H9 (cell line): ENCODE measurements at places on chromosomes 4 and X.

GRCh38 chr4:53309321-53310040 lies 56.4 kb downstream of the SCFD2 start:
- H3K36me3 ChIP-seq = no peaks in the 10 kb centered on the region; the same call in 2 of the 3 replicates
- no peak for DNase-seq
- H3K4me3 ChIP-seq = no peak overlapping the region
- H3K4me1 ChIP-seq = no peaks in the 10 kb centered on the region
- H3K27ac ChIP-seq = no peak overlapping the region

- H3K4me3 ChIP-seq = no peak overlapping the region; the same call in 2 of the 3 replicates
- no peaks in the 10 kb centered on the region for H3K27me3 ChIP-seq
- peak; percentile 52 for DNase-seq
- peaks cover 6% of the 10 kb centered on the region; the same call in 1 of the 2 replicates for H3K4me1 ChIP-seq
These were observed 77.1 kb downstream of the RBM47 start for GRCh38 chr4:40552536-40552935.

DNA sequence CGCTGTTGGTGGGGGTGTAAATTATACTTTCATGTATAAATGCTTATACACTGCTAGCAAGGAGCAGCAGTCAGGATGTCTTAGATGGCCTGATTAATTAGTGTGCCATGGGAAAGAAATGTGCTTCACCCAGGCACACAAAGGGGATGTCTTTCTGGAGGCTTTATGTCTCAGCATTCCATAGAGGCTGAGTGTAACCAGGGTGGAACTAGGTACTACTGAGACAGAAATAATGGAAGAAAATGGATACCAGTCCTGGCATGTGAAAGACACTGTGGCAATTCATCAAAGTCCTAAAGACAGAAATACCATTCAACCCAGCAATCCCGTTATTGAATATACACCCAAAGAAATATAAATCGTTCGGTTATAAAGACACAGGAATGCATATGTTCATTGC lies 52.5 kb downstream of the PF4 start:
- no peak overlapping the region for H3K4me3 ChIP-seq
- H3K36me3 ChIP-seq = no peaks in the 10 kb centered on the region
- no peak for DNase-seq
- H3K27ac ChIP-seq = no peak overlapping the region
- H3K4me1 ChIP-seq = no peaks in the 10 kb centered on the region
- no peaks in the 10 kb centered on the region for H3K27me3 ChIP-seq

- no peak for DNase-seq
- H3K36me3 ChIP-seq = no peaks in the 10 kb centered on the region
- no peaks in the 10 kb centered on the region for H3K27me3 ChIP-seq
- no peak overlapping the region for H3K4me3 ChIP-seq
These were observed 169.9 kb downstream of the DCLK2 start for GRCh38 chr4:150248181-150248580.

- peak; percentile 68 for DNase-seq
- H3K27ac ChIP-seq = no peak overlapping the region
- H3K36me3 ChIP-seq = peaks cover 2% of the 10 kb centered on the region; the same call in 1 of the 2 replicates
These were observed 5.9 kb downstream of the ODAPH start for GRCh38 chr4:75561789-75562188.

- H3K27ac ChIP-seq = no peak overlapping the region
- no peaks in the 10 kb centered on the region for H3K4me1 ChIP-seq
- peaks cover 11% of the 10 kb centered on the region for H3K36me3 ChIP-seq
- H3K4me3 ChIP-seq = no peak overlapping the region
- DNase-seq = no peak
- no peaks in the 10 kb centered on the region for H3K27me3 ChIP-seq
These were observed 153.2 kb downstream of the AASDH start for GRCh38 chr4:56234098-56234497.

GRCh38 chr4:78652282-78652876 lies 100.8 kb downstream of the ANXA3 start:
- H3K4me3 ChIP-seq = no peak overlapping the region
- no peaks in the 10 kb centered on the region for H3K4me1 ChIP-seq
- H3K27me3 ChIP-seq = no peaks in the 10 kb centered on the region
- DNase-seq = no peak
- H3K36me3 ChIP-seq = no peaks in the 10 kb centered on the region
- no peak overlapping the region for H3K27ac ChIP-seq

GRCh38 chrX:154097589-154098541 lies at the start of gene MECP2:
TSS of gene MECP2 (minus strand) at chrX:154097717.
- peaks cover 2% of the 10 kb centered on the region; the same call in 2 of the 3 replicates for H3K36me3 ChIP-seq
- H3K4me1 ChIP-seq = no peaks in the 10 kb centered on the region; the same call in 1 of the 2 replicates
- no peaks in the 10 kb centered on the region for H3K27me3 ChIP-seq
- peak within 1 kb of the TSS; percentile 87 for H3K4me3 ChIP-seq
- DNase-seq = peak; percentile 94

GRCh38 chr4:112312610-112313239 lies 15.6 kb downstream of the ALPK1 start:
- no peaks in the 10 kb centered on the region for H3K36me3 ChIP-seq
- no peaks in the 10 kb centered on the region for H3K27me3 ChIP-seq
- H3K4me3 ChIP-seq = no peak overlapping the region
- no peak for DNase-seq
- peaks cover 4% of the 10 kb centered on the region; the same call in 1 of the 2 replicates for H3K4me1 ChIP-seq
- H3K27ac ChIP-seq = no peak overlapping the region

- no peak overlapping the region for H3K4me3 ChIP-seq
- DNase-seq = no peak
- H3K27me3 ChIP-seq = no peaks in the 10 kb centered on the region
- H3K4me1 ChIP-seq = no peaks in the 10 kb centered on the region
These were observed 12.0 kb downstream of the RAB33B start for GRCh38 chr4:139465922-139466321.

GRCh38 chr4:184016759-184017668 lies 111.9 kb downstream of the STOX2 start:
- DNase-seq = no peak
- H3K27ac ChIP-seq = no peak overlapping the region
- no peaks in the 10 kb centered on the region; the same call in 1 of the 2 replicates for H3K4me1 ChIP-seq
- H3K27me3 ChIP-seq = no peaks in the 10 kb centered on the region
- H3K4me3 ChIP-seq = no peak overlapping the region

DNA sequence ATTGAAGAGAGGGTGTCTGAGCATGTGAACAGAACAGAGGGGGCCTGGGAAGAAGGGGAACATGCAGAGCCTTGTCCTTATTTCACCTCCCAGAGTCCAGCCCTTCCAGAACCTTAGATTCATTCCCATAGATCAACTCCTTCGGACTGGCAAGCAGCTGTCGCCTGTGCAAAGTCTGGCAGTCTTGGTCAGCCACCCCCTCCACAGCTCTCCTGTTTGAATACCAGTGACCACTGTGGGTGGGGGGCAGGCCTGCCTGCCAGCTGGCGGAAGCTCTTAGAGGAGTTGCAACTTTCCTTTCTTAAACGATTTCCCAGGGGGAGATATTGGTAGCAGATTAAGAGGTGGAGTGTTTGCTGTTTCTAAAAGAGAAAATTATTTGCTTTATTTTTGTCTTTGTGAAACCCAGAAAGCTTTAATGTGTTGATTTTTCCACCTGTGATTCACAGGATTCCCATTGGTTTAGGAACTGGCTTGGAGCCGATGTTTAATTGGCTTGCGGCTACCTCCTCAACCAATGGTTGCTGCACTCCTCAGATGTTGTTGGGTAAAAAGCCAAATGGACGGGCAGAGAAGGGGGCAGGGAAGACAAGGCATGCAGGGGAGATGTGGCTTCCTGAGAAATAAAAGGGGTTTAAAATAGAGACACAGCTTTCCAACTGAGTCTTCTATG lies 62.2 kb upstream of the PRPS1 start:
- peak; percentile 86 for DNase-seq
- no peak overlapping the region for H3K27ac ChIP-seq
- peak overlapping the region; percentile 50; the same call in 1 of the 3 replicates for H3K4me3 ChIP-seq

GRCh38 chr4:71095545-71095944 lies 102.1 kb downstream of the DCK start:
- H3K4me1 ChIP-seq = no peaks in the 10 kb centered on the region
- H3K27me3 ChIP-seq = no peaks in the 10 kb centered on the region
- H3K27ac ChIP-seq = no peak overlapping the region
- DNase-seq = no peak
- peaks cover 1% of the 10 kb centered on the region for H3K36me3 ChIP-seq
- no peak overlapping the region; the same call in 2 of the 3 replicates for H3K4me3 ChIP-seq

GRCh38 chr4:137333031-137333430 lies 199.3 kb downstream of the PCDH18 start:
- no peaks in the 10 kb centered on the region for H3K27me3 ChIP-seq
- H3K4me3 ChIP-seq = no peak overlapping the region
- DNase-seq = no peak

GRCh38 chr4:26287756-26288155 lies 33.1 kb upstream of the RBPJ start:
- DNase-seq = no peak
- H3K36me3 ChIP-seq = no peaks in the 10 kb centered on the region
- no peak overlapping the region for H3K27ac ChIP-seq

DNA sequence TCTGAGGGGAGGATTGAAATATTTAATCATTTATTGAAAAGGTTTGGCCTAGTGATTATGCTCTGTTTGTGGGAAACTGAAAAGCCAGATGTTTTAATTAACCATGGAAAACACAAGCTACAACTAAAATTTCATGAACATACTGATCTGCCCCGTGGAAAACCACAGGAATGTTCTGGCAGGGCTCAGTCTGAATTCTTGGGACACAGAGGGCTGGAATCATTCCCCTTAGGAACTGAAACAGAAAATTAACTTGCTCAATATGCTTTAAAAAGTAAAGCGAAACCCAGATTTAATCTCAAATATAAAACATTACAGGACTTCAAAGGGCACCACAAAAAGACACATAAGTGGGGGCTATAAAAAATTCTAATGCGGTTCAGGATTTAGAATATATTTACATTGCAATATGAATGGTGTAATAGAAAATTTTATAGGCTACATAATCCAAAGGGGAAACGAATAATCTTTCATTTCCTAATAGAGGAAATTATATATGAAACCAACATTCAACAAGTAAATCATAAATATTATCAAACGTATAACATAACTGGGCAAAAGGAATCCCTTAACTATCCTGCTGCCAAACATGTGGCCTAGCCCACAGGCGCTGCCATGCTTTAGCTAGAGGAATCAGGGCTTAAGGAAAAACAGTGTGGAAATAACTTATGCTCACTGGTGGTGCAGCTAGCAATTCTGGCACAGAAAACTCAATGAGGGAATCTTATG lies 70.9 kb downstream of the APBB2 start:
- no peak overlapping the region for H3K27ac ChIP-seq
- H3K4me3 ChIP-seq = no peak overlapping the region
- H3K4me1 ChIP-seq = no peaks in the 10 kb centered on the region; the same call in 1 of the 2 replicates

DNA sequence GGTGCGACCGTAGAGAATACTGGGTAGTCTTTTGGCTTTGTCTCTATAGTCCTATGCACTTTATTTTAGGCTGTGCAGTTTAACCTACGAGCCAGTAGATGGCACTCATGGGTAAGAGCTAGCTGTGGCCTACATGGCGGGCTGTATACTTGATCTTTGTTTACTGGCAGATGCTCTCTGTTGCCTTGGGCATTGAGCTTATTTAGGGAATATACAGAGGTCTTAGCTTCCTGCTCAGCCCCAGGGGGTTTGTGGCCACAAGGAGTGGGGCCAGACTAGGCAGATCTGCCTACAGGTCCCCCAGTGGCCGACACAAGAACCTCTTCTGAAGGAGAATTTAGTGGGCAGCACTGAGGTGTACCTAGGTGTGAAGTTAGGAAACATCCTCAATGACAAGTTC lies 227.6 kb upstream of the HDX start:
- H3K36me3 ChIP-seq = no peaks in the 10 kb centered on the region
- H3K4me3 ChIP-seq = no peak overlapping the region
- DNase-seq = peak; percentile 42

DNA sequence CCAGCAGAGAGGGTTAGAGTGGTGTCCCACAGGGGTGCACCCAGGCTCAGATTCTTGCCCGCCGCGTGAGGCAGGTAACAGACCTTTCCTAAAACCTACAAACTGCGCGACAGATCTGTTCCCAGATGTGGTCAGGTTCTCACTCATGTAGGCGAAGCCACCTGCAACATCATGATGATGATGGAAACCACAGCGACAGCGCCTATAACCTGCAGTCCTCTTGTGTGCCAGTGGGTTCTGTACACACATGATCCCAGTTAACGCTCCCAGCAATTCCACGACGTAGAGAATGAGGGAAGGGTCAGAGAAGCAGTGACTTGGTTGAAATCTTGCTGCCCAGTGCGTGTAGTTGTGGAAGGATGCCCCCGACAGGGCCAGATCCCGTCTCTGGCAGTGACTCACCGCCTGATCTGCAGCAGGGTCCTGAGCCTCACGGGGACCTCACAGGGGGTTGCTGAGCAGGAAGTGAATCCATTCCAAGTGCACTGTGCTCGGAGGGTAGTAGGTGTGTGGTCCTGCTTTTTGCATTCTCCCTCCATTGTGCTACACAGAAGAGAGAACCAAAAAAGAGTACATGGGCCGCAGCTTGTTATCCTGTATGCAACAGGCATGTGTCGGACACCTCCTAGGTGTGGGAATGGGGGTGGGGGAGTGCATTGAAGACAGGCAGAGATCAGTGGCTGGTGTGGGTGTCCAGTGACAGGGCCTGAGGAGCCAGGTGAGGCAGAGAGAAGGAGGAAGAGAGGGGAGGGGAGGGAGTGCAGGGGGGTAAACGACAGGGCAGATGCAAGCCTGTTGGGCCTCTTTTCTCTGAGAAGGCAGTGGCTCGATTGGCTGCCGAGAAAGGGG lies 66.6 kb downstream of the MTMR1 start:
- H3K36me3 ChIP-seq = peaks cover 44% of the 10 kb centered on the region
- no peak overlapping the region for H3K4me3 ChIP-seq
- H3K27ac ChIP-seq = no peak overlapping the region
- no peaks in the 10 kb centered on the region for H3K4me1 ChIP-seq
- no peaks in the 10 kb centered on the region for H3K27me3 ChIP-seq
- no peak for DNase-seq

GRCh38 chr4:58935332-58935731 lies 1825.1 kb upstream of the IGFBP7 start:
- H3K36me3 ChIP-seq = no peaks in the 10 kb centered on the region
- no peaks in the 10 kb centered on the region for H3K27me3 ChIP-seq
- H3K4me3 ChIP-seq = no peak overlapping the region
- no peak for DNase-seq
- no peak overlapping the region for H3K27ac ChIP-seq
